ENCODE measurements at places on chromosomes 12 and 14.

GRCh38 chr12:83322809-83323208 lies 636.1 kb downstream of the TMTC2 start:
- no peak for DNase-seq

DNA sequence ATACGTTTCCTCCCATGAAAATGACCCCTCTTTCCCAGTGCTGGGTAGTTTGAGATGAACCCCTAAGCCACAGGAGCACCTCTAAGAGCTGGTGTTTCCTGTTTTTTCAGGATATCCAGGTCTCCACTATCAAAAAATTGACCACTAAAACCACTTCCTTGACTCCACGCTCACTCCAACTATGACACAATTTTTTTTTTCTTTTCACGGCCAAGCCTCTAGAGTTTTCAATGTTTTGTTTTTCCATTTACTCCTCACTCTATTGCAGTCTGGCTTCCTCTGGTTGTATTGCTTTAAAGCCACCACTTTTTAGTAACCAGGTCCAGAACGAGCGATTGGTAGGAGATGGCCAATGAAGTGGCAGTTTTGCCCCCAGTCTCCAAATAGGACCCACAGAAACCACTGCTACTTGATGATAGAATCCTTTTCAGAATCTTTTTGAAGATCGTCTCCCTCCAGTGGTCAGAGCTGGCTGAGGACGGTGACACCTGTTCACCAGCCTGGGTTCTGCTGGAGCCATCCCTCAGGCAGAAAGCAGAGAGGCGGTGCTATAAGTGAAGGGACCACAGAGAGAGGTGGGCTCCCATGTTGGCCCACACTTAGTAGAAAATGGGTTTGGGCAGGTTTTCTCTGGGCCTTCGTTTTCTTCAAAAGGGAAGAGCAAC lies 454.4 kb downstream of the VRK1 start:
- peak; percentile 2 for DNase-seq

DNA sequence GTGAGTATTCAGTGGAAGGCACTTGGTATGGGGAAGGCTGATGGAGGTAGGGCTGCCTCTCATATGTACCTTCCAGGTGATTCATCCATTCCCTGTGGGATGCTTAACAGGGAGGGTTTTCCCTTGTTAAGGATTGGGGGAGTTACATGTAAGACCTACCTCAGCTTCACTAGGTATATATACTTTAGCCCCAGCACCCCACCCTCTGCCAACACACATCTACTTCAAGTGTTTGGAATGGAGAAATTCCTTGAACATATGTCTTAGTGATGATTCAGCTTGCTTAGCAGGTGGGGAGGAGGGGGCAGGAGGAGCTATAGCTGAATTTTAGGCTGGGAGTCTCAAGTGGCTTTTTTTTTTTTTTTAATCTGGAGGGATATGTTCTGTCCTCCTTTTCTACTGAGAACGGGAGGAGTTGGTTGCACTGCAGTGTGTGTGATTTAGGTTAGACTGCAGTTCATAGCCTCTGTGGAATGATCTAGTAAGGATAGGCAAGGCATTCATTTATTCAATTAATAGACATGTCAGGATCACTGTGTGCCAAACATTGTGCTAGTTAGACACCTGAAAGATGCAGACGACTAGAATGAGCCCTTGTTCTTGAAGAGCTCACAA lies 1.7 kb downstream of the PIP4K2C start:
- no peak for DNase-seq

DNA sequence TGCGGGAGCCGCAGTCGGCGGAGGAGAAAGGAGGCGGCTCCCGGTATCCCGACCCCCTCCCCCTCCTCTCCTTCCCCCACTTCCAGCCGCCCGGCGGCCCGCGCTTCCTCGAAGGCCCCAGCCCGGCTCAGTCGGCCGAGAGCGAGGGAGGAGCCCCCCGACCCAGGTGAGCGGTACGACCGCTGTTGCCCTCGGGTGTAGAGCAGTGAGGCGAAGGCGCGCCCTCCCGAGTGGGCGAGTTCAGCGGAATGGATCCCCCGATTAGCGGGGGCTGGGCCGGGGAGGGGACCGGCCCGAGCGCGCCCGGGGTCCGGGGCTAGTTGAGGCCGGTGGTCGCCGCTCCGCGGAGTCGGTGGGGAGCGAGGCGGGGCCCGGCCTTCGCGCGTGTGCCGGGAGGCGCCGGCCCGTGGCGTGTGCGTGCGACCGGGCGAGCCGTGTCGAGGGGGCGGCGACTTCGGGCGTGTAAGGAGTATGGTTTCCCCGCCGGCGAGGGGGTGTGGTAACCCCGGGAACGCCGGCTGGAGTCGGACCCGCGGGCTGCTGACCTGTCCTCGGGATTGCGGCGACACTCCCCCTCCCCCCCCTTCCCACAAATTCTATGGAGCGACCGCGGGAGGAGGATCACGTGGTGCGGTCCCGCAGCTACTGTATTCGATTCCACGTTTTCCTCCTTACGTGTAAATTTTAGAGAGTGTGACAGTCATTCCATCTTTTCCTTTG lies 501 bp downstream of the RIMKLB start:
- peak; percentile 1 for DNase-seq

DNA sequence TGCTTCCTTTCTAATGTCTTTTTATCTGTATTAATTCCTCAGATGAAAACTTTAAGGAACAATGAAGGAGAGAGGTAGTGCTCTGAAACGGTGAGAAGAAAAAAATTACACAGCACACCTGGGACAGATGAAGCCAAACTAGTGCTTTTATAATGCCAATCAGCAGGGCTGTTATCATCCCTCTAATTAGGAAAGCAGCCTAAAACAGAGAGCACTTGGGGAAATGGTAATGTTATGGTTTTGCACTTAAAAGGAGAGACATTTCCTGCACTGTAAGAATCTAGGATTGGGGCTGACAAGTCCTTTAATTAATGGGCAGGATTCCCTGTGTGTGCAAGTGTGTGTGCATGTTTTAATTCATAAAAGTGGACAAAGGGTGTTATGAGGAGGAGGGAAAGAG lies 4.8 kb upstream of the LMO3 start:
- DNase-seq, result no peak

- no peak for DNase-seq
Observed at GRCh38 chr12:12178559-12178958, 88.3 kb downstream of the LRP6 start.

- no peak for DNase-seq
Observed at GRCh38 chr14:76883447-76883846, 57.2 kb downstream of the LRRC74A start.

DNA sequence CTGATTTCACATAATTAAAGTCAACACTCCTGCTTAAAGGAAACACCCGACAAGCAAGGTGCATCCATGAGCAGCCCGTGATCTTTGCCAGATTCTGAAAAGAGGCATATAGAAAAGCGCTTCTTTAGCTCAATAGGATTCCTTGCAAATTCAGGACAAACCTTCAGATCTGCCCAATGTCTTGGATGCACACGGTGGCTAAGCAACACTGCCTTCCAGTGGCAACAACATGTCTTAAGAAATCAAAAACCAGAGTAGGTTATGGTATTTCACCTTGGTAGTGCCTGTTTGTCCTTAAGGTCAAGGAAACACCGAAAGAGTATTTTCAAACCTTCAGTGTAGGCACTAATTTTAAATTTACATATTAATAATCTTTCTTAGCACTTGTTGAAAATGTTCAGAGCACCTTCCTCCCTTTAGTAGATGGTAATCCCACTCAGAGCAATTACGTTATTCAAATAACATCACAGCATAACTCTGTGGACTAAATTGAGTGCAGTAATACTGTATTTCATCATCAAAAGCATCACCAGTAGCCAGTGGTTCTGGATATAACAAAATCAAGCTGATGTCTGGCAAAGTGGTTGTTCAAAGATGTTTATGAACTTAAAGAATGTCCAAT lies 58.0 kb upstream of the CDKN3 start:
- DNase-seq, result no peak
